ENCODE measurements at places on chromosomes 4 and X. TPM values are rescaled to one million over a fixed set of nuclear protein-coding genes. Genes with fewer than 3 reads are reported as not detected.
A peak's percentile ranks its signal among the peaks of the same experiment; 100 is the strongest.

Gene AMOT
- 12.5 TPM for total RNA-seq

DNA sequence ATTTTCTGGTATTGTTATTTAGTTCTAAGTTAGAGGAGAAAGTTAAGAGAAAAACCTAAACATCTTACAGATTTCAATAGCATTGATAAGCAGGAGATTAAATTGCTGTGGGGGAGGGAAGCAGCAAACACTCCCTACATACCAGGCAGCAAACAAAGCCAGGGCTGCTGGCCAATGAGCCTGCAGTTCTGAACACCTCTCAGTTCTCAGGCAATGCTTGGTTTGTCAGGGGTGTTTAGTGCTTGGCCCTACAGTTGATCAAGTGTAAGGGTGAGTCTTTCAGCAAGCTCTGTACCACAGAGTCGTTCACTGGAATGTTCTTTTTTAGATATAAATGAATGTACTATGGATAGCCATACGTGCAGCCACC lies 38.6 kb downstream of the EGFL6 start:
- peak; percentile 65 for DNase-seq

Gene NXF3
- total RNA-seq: not detected

- DNase-seq: no peak
These were observed 44.6 kb downstream of the RAB33A start for GRCh38 chrX:130216320-130216719.

DNA sequence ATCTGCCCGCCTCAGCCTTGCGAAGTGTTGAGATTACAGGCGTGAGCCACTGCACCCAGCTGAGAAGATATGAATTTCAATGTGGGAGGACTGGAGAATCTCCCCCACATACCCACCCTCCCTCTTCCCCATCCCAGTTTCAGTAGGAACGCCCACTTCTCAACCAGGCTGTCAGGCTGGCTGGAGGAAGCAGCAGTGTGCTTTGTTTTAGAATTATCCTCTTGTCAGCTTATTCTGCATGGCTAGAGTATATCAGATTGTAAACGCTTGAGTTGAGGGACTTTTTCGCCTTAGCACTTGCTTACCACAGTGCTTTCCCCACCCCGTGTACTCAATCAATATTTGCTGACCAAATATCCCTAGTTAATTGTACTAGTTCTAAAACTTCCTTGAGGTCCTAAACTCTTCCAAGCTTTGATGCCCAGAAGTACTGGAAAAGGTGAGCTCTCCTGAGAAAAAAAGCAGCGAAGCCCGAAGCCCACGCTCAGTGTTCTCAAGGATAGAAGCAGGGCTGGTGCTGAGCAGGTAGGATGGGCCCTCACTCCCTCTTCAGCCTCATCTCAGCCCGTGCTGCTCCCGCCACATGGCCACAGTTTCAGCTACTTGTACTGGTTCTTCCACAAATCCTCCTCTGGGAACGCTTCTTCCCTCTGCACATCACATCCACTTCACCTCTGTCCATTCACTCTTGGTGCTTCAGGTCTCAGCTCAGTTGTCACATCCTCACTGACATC lies 7.3 kb upstream of the ARHGAP10 start:
- DNase-seq: no peak

DNA sequence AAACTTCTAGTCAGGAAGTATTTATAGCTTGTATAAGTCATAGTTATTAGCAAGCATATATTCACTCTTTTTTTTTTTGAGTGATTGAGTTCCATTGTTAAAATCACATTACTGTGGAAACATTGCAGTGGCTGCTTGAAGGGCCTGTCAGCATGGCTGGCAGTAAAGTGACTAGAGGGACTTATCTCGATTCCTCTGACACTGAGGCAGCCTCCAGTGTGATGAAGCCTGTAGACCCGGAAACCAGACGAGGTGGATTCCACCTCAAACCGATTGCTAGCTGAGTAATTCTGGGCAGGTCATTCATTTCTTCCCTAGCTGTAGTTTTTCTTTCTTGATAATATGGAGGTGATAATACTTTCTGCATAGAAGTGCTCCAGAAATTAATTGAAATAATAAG lies 4.7 kb downstream of the FAM149A start:
- DNase-seq: no peak

Gene IL21
- not detected for total RNA-seq

Gene CHIC1
- 19.1 TPM for total RNA-seq

DNA sequence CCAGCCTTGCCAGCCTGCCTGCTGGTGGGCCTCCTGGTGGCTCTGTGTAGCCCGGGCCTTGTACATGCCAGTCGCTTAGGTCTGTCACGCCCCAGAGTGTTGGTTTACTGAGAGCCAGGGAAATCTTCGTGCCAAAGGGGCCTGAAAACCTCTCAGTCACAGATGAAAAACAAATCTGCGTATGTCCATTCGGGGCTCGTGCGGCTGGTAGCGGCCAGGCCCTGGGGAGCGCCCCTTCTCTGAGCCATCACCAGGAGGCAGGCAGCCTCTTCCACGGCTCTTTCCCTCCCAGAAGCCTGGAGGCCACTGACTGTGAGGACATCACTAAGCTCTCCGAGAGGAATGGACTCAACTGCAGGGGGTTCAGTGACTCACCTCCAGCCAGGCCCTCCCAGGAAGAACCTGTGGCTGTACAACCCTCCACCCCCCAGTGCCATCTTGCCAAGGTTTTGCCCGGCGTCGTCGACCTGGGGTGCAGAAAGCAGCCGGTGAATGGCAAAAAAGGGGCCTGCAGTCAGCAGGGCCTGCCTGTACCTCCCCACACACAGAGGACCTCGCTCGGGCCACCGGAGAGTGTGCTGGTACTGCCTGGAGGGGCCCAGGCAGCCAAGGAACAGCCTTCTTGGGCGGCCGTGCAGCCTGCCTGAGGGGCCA lies 162.2 kb downstream of the BCOR start:
- no peak for DNase-seq

GRCh38 chr4:176767183-176767582 lies 25.5 kb downstream of the VEGFC start:
- DNase-seq: no peak

Data from stomach (tissue), 19 donors.